ENCODE measurements at places on chromosomes 1 and 21.
A peak's percentile ranks its signal among the peaks of the same experiment; 100 is the strongest.

GRCh38 chr1:230054092-230054749, 12.8 kb upstream of the GALNT2 start:
- no peak for DNase-seq

DNA sequence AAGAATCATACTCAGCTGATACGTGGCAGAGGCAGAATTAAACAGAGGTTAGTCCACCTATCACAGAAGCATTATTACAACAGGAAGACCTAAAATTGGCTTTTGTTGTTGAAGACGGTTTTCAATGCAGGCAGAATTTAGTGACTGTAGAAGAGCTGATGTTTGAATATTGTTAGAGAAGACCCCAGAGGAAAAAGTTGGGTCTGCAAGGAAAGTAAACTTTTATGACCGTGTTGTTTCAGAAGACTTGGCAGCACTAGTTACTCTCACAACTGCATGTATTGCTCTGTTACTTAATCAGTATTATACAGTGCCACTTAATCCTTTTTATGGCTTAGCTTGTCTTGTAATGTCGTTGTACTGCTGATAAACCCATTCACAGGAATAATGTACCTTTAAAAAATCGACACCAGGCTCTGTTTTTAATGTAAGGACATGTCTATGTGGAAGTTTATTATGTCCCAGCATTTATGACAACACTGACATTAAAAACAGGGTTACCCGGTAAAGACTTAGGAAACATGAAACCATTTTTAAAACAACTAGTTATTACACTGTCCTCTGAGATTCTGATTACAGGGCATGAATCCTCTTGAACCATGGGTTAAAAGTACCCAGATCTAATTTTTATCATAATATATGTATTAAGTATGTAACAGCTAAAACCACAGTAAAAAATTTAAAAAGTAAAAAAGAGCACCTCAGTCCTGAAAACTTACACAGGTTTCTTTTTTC, 235.4 kb downstream of the TTLL7 start:
- no peak for DNase-seq

DNA sequence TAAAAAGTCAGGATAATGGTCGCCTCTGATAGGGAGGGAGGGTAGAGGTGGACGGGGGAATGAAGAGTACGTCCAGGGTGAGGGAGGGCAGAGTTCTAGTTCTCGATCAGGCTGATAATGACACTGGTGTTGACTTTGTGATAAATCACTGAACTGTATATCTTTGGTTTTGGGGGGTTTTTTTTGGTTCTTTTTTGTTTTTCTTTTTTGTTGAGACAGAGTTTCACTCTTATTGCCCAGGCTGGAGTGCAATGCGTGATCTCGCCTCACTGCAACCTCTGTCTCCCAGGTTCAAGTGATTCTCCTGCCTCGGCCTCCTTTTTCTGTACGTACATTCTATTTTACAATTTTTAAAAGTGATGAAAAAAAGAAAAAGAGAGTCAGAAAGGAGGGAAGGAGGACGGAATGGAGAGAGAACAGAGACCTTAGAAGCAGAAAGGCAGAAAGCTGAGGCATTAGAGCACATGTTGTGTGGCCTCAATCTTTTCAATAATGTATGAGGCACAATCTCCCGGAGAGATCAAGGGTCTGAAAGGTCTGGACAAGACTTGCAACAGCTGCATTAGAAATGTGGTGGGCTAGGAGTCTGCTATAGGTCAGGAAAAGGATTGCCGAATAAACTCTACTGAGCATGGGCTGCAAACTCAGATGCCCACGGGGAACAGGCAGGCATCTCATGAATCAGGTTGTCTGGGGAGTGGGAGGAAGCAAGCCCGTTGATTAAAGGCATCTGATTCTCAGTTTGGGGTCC, 174.8 kb downstream of the TOMM20 start:
- no peak for DNase-seq

- DNase-seq, result no peak
Observed at GRCh38 chr1:17212009-17212408, 7.1 kb downstream of the PADI1 start.

DNA sequence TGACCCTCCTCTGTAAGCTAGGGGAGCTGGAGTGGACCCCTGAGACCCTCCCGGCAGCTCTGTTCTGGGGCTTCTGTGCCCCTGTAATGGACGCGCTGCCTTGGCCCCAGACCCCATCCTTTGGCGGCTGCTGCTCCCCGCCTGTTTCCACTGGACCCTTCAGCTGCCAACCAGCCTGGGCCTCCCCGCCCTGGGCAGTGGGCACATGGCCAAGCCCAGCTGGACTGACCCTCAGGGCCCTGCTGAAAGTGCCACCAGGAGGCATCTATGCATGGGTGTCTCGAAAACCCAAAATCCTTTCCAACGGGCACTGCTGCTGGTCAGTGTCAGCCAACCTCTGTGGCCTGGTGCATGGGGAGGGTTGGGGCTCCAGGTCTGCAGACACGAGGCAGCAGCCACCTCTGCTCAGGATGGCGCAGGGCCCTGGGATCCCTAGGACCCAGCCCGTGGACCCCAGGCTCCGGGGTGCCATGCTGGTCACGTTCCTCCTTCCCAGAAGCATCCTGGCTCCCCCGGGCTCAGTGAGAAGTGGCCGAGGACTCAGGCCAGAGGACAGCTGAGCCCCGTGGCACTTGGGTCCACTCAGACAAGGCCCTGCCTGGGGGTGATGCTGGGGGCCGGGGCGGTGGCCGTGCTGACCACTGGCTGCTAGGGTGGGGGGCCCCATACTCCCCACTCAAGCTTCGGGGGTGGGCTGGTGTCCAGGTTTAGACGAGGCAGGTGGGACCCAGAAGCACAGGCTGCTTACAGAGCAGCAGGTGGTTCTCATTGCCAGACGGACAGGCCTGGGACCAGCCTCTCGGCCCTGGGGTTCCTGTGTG, 46.9 kb downstream of the SLX9 start:
- no peak for DNase-seq

GRCh38 chr21:35578831-35579471, 481.4 kb downstream of the SETD4 start:
- peak; percentile 45 for DNase-seq

- DNase-seq, result peak; percentile 97
Observed at GRCh38 chr1:228837817-228838716, 102.8 kb downstream of the RHOU start.

DNA sequence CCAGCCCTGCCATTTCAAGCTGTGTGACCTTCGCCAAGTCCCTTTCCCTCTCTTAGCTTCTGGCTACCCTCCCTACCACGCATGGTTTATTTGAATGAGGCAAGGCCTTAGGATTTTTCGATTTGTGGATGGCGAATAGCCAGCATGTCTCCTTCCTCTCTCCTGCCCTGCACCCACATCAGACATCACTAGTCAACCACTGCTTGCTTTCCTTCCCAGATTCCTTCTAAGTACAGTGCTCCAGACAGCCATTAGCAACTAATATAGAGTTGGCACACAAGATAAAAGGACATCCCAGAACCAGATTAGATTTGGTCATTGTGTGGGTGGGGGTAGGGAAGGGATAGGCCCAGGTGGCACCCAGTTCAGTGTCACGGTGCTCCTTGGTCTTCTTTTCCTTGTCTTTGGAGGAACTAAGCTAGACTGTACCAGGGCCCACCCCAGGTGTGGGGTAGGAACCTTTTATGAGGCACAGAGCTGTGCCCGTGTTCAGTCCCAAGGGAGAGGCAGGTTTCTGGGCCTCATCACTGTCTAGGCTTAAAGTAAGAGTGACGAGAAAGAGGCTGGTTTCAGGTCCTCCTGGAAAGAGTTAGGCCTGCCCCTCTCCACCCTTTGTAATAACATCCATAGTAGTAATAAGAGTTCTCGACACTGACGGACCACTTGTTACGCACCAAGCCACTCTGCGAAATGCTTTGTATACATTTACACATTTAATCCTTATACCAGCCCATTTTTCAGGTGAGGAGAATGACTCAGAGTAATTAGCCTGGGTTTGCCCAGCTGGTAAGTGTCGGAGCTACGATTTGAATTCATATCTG, 8.6 kb downstream of the ALPL start:
- no peak for DNase-seq

DNA sequence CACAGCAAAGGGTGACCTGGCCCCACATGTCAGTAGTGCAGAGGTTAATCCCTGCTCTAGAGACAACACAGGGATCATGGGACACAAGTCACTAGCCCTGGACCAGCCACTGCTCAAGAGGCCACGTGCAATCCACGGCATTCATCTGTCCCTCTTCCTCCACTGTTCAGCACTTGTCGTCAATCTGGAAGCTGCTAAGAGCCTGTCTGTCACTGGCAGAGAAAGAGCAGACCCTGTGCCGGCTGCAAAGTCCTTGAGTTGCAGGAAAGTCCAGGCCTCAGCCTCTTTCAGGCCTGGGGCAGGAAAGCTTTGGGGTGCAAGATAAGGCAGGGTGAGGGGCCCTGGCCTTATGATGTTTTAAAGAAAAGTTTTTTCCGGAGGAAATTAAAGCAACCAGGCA, 16.7 kb downstream of the CELA2B start:
- DNase-seq, result no peak

- no peak for DNase-seq
Observed at GRCh38 chr1:103353391-103353790, 172.1 kb upstream of the RNPC3 start.

Data from choroid plexus epithelial cell (primary cell).